ENCODE measurements at places on chromosomes 5 and 9.

DNA sequence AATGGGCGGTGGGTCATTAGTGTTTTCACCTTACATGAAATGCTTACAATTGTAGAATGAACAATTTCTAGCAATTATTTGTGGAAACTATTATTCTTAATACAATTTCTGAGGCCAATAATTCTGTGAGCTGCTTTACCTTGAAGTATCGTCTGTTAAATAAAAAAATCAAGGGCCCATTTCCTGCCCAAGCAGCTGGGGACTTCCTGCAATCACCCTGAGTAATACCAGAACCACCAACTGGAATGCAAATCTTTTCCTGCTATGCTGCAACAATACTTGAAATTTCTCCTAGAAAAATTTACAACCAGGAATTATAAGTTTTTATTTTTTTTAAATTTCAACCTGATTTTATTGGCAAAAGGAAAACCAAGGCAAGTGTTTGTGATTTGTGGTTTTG lies 52.6 kb downstream of the ADAMTS16 start:
- DNase-seq = no peak

GRCh38 chr5:42520203-42520602 lies 97.0 kb downstream of the GHR start:
- DNase-seq = no peak

DNA sequence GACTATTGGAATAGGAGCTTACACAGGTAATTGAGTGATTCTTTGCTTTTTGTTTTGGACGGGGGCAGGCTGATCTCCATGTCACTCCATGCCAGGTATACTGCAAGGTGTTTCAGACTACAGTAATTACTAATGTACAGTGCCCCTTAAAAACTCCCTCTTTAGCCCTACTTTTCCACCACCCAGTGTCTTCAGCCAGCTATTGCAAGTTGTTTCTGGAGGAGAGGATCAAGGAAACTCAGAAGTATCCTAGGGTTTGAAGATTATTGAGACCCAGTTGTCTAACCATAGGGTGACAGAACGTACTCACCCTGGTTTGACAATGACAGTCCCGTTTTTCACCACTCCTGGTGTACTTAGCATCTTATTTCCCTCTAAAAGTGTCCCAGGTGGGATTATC lies 13.4 kb downstream of the CFAP95 start:
- DNase-seq = no peak

- DNase-seq = no peak
Measured at GRCh38 chr9:98380065-98380681, 124.7 kb upstream of the TBC1D2 start.

GRCh38 chr5:61918611-61919010 lies 387.4 kb upstream of the KIF2A start:
- no peak for DNase-seq

DNA sequence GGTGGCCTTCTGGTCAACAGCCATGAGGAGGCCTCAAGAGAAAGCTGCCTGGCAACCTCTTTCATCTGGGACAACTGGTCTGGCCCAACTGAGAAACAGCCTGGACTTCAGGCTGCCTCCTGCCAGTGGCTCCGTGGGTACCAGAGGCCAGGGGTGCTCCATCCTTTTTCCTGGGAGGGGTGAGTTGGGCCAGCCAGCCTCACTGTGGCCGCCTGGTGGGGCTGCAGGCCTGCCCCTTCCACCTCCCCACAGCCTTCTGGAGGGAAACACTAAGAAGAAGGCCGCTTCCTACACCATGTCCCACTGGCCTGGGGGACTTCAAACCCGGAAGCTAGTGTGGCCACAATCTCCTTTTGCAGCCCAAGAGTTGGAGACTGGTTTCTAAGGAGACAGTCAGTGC lies 13.8 kb upstream of the NKD2 start:
- DNase-seq = no peak

DNA sequence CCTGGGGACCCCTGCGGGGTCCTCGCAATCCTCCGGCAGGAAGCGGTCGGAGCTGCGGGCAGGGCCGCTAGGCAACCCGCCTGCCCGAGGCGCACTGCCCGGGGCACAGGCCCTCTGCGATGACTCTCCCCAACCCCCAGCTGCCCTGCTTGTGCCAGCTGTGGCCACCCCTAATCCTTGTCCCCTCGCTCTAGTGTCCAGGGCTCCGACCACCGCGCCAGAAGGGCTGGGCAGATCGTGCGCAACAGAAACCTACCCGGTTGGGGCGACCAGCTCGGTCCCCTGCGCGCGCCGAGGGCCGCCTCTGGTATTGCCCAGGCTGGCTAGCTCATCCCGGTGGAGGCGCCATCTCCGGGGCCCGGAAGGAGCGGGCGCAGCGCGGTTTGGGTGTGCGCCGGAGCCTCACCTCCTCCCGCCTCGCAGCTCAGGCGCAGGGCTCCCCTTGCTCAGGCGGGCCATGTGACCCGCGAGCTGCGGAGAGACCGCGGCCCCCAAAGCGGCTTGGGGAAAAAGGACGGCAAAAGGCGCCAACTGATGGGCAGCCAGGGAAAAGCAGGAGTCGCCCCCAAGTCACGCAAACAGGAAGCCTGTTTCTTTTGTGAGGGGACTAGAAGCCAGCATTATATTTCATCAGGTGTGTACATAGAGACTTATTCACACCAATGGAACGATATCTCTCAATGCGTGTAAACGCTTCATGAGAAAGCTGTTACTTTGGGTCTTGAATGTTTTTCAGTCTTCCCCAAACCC lies 46.8 kb upstream of the RNF20 start:
- DNase-seq = no peak

DNA sequence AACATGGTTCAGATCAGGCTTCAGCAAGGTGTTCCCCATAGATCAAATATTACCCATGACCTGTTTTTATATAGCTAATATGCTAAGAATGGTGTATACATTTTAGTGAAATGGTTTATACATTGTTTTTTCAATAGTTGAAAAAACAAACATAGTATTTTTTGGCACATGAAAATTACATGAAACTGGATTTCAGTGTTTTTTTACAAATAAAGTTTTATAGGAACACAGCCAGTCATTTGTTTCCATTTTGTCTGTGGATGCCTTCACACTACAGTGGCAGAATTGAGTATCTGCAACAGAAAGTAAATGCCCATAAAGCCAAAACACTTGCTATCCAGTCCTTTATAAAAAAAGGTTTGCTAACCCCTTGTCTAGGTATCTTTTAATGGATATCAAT lies 134.5 kb upstream of the TNFAIP8 start:
- DNase-seq = no peak

GRCh38 chr9:13555516-13555915 lies 276.0 kb upstream of the MPDZ start:
- no peak for DNase-seq

- no peak for DNase-seq
Measured at GRCh38 chr9:90813523-90813922, 11.9 kb downstream of the SYK start.

DNA sequence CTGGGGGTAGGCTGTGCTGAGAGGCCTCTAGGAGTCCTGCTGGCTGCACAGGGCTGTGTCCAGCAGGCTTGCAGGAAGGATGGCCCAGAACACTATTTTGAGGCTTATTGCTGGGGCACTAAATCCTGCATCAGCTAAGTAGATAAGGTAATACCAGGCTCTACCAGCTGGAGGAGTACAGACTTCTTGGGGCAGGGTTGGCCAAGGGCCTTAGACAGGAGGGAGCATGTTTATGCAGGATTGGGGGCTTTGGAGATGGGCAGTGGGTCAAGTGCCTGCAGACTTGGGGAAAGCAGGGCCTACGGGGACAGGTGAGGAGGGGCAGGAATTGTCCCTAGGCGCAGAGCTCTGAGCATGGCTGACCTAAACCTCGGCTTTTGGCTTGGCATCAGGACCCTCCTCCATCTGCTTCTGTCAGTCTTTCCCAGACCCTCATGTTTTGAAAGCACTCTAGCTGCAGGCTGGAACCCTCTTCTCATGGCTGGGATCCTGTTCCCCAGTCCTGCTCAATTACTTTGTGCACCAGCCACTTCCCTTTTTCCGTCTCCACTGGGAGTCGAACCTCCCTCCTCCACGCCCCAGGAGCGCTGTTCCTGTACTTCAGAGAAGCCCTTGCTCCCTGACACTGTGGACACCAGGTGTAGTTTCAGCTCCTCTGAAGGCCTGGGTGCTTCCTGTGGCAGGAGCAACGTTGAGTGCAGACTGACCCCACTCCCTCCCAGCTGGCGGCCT lies 61.0 kb upstream of the SPTLC1 start:
- no peak for DNase-seq
